Retinal pigment epithelial cell (primary cell): ENCODE measurements at places on chromosomes 1 and 21.
A peak's percentile ranks its signal among the peaks of the same experiment; 100 is the strongest.

GRCh38 chr1:212452323-212453155 is 19.8 kb downstream of the NENF start:
- no peak for DNase-seq

DNA sequence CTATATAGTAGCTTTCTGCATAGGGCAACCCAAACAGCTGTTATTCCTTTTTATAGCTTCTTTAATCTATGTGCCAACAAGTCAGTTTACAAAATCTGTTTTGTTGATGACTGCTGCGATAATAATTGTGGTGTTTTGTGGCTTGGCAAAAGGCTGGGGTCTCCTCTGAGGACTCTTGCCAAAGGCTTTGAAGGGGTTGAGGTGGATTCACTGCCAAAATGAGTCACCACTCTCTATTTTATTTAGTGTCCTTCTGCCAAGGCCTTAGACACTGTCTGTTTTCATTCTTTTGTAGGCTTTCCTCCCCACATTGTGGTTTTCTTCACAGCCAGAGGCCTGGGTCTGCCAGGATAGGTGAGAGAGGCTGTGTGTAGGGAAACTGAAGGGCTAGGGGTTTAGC is 161.8 kb downstream of the NFIA start:
- peak; percentile 29 for DNase-seq

DNA sequence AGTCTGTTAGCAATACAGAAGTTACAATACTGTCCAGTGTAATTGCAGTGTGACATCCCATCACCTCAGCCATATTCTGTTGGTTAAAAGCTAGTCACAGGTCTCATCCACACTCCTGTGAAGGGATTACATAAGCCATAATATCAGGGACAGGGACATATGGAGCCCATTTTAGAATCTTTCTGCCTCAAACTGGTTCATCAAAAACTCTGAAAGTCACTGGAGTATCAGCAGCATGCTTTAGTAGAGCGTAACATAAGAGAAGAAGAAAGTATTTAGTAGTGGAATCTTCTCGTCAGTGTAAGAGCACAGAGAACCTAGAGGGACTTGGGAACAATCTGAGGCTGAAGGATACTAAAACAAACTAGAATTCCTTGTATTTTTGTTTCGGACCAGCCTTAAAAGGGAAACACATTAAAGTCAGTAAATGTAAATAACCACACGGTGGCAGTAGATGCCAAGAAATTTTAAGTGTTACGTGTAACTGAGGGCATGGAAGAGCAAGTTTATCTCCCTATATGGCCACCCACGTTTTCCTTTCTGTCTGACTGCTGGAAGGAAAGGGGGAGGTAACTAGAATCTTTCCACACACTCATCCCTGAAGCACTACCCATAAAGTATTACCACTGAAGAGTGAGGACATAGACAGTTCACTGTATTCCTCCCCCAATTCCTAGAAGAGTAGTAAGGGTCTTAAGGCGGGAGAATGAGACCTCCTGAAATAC is 41.6 kb upstream of the AGL start:
- DNase-seq: peak; percentile 27

- peak; percentile 22 for DNase-seq
Observed at GRCh38 chr1:24966724-24967346, 36.8 kb upstream of the RUNX3 start.

DNA sequence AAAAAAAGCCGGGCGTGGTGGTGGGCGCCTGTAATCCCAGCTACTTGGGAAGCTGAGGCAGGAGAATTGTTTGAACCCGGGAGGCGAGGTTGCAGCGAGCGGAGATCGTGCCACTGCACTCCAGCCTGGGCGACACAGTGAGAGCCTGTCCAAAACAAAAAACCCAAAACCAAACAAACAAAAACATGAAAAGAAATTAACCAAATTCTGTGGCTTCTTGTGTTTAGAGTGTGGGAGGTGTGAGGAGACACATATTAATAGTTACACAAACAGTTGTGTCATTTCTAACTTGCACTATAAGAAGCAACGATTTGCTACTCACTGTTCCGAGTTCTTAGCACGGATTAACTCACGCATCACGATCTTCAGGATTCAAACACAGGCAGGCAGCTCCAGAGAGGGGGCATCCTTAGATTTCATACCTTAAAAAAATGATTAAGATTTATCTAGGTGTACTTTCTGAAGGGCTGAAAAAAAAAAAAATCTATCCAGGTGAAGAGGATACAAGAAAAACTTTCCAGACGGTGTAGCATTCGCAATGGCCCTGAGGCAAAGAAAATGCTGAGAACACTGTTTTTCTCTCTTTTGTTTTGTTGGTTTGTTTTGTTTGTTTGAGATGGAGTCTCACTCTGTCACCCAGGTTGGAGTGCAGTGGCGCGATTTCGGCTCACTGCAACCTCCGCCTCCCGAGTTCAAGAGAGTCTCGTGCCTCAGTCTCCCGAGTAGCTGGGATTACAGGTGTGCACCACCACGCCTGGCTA is 713 bp upstream of the HMGCL start:
- no peak for DNase-seq

GRCh38 chr1:17539477-17540254 is at the start of gene ARHGEF10L:
TSS of gene ARHGEF10L (plus strand) at chr1:17539698. CDS start at chr1:17580596, 40,898 bp downstream.
- DNase-seq: no peak

GRCh38 chr1:59077466-59078069 is 219.3 kb upstream of the FGGY start:
- DNase-seq: no peak

DNA sequence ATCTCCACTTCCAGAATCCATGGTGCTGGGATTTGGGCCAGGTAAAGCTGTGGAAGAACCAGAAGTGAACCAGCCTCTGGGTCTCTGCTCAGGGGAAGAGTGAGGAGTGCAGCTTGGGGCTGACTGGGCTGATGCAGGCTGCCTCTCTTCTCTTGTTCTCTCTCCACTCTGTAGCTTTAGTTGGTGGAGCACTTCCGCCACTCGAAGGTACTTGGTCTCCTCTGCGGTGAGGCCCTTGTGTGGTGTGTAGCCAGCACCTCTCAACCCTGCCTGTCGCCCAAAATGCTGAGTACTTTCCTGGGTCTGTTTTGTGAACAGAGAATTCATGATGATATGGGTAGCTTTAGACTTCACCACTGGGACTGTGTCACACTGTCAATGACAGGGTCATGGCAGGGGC is 63.2 kb downstream of the URB2 start:
- no peak for DNase-seq

DNA sequence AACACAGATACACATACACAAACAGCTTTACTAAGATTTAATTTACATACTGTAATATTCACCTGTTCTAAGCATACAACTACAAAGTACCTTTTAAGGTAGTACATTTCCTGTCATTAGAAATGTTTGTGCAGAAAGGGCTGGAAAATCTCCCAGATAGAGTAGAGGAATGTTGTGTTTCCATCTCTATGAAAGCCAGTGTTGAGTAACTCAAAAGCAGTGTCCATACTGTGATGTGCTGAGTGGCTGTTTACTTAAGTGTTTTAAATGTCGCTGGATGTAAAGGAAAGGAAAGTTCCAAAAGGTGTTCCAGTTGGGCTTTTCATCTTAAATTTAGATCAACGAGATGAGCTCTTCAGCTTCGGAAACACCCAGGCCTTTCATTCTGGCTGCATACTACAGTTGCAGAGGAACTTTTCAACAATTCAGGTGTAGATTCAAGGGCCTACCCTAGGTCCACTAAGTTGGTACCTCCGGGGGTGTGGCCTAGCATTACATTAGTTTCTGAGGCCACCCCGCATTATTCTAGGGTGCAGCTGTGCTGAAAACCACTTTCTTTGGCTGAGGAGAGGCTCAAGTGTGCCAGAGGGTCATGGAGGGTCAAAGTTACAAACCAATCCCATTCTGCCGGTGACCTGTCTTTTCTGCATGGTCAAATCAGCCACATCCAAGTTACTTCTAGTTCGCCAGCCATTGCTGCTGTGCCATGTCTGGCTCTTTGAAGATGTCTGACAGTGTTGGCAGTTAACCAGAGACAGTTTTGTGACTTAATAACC is 78.1 kb downstream of the LRRC8D start:
- DNase-seq: no peak

GRCh38 chr1:68128157-68128556 is 77.7 kb upstream of the DIRAS3 start:
- DNase-seq: no peak

DNA sequence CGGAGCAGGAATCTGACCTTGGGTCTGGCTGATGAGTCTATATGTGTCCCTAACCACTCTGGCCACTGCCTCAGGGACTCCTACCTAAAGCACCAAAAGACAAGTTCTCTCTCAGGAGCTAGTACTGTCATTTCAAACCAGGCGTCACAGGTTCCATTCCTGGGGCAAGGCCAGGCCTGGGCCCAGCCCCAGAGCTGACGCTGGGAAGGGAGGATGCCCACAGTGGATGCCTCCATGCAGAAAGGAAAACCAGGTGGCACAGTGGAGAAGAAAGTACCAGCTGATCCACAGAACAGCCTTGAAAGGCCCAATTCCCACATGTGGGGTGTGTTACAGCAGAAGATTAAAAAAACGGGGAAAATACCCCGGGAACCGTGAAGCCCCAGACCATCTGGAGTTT is 77.4 kb downstream of the DMRTB1 start:
- DNase-seq: no peak

DNA sequence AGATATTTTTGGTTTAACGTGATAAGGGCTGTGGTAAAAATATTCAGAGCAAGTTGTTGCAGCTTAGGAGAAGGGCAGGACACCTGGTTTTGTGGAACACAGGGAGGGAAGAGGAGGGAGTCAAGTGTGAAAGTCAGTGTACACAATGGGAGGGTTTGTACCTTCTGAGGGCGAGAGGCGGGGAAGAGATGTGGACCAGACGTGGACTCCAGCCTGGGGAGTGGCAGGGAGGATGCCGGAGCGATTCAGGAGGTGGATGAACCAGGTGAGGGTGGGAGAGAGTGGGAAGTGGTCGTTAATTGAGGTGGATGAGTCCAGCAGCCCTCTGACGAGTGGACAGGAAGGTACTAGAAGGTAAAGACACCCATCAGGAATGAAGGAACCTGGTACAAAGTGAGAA is 52.2 kb upstream of the IRF2BP2 start:
- DNase-seq: no peak

- no peak for DNase-seq
Observed at GRCh38 chr1:115105831-115106230, 16.5 kb upstream of the TSPAN2 start.

- DNase-seq: no peak
Observed at GRCh38 chr21:41246808-41247207, 69.8 kb upstream of the FAM3B start.

- peak; percentile 76 for DNase-seq
Observed at GRCh38 chr1:25695771-25696311, 79.2 kb downstream of the MAN1C1 start.

- DNase-seq: no peak
Observed at GRCh38 chr21:36501589-36501892, 21.6 kb upstream of the CLDN14 start.

DNA sequence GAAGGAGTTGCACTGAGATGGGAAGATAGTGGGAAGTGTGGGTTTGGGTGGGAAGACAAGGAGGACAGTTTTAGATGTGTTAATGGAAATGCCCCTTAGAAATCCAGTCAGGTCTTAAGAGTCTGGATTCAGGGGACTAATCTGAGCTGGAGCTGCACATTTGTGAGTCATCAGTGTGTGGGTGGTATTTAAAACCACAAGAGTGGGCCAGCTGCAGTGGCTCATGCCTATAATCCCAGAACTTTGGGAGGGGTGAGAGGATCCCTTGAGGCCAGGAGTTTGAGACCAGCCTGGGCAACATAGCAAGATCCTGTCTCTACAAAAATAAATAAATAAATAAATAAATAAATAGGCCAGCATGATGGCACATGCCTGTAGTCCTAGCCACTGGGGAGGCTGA is 40.9 kb upstream of the SLC6A9 start:
- DNase-seq: peak; percentile 83

DNA sequence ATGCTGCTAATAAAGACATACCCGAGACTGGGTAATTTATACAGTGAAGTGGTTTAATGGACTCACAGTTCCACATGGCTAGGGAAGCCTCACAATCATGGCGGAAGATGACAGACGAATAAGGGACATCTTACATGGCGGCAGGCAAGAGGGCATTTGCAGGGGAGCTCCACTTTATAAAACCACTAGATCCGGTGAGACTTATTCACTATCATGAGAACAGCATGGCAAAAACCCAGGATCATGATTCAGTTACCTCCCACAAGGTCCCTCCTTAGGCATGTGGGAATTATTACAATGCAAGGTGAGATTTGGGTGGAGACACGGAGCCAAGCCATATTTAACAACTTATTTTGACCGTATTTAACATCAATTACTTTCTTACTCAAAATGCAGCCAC is 739.0 kb downstream of the NCAM2 start:
- DNase-seq: no peak

DNA sequence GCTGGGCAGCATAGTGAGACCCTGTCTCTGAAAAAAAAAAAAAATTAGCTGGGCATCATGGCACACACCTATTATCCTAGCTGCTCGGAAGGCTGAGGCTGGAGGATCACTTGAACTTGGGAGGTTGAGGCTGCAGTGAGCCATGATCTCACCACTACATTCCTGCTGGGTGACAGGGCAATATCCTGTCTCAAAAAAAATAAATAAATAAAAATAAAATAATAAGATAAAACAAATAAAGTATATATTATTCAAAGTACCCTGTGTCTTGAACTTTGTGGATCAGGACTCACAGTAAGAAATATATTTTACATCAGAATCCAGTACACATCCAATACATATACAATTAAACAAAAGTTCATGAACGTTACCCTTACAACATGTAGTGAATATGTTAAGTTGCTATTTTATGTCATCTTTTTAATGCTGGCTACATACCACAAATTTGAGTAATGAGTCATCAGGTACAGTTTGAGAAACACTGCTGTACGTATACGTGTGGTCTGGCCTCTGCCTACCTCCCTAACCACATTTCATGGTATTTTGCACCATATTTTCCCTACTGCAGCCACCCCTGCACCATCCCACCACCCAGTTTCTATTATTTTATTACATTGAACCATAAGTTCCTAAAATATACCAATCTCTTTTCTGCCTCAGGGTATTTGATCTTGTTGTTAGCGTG is 4.4 kb downstream of the NME7 start:
- DNase-seq: peak; percentile 78

GRCh38 chr1:52633291-52633754 is 355 bp downstream of the SHISAL2A start:
- no peak for DNase-seq

DNA sequence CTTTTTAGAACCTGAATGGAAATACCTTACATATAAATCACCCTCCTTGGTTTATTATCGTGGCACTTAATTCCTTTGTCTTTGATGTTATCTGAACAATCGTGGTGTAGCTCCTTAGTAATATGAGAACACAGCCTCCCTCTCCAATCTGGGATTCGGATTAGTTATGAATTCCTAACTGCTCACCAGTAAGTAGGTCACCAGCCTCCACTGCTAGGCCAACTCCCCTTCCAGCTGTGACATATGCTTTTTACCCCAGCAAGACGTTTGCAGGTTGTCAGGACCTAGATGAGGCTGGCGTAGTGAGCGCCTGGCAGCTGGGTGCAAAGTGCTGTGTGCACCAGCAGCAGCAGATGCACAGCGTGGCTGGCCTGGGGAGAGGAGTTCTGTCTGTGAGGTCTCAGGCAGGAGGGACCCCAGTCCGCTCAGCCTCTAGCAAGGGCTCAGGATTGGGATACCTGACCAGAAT is 38.2 kb downstream of the NTPCR start:
- DNase-seq: peak; percentile 96

DNA sequence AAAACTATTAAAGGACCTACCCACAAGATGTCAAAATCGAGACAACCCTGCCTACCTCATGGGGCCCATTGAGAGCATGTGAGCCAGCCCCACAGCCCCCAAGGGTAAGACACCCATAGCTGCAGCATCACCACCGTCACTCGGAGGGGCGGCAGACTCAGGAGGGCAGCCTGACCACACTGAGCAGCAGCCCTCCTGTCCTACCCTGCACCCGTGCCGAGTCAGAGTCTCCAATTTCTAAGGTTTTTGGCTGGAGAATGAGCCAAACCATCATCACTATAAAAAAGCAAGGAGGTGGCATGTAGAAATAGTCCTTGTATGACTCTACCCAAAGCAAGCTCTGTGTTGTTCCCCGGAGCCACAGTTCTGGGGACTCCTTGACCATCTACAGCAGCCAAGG is 94.7 kb downstream of the SSBP3 start:
- DNase-seq: no peak
